Activated CD8-positive, alpha-beta T cell treated with anti-CD3 and anti-CD28 coated beads, Interleukin-2, amount 10 ng/mL, durations not matched to agents 7 days and 5 days (primary cell): ENCODE measurements at places on chromosomes 6 and 20. TPM values are rescaled to one million over a fixed set of nuclear protein-coding genes. Genes with fewer than 3 reads are reported as not detected.
A peak's percentile ranks its signal among the peaks of the same experiment; 100 is the strongest.

GRCh38 chr6:142805042-142805441 lies 139.9 kb downstream of the HIVEP2 start:
- no peak overlapping the region for H3K4me3 ChIP-seq
- H3K27ac ChIP-seq = no peak overlapping the region
- H3K27me3 ChIP-seq = no peaks in the 10 kb centered on the region
- no peak for DNase-seq

- peaks cover 20% of the 10 kb centered on the region for H3K36me3 ChIP-seq
- H3K4me1 ChIP-seq = peaks cover 43% of the 10 kb centered on the region
- peak overlapping the region; percentile 41 for H3K27ac ChIP-seq
- no peak for DNase-seq
- H3K27me3 ChIP-seq = no peaks in the 10 kb centered on the region
Measured at GRCh38 chr6:158002951-158003853, 21.5 kb downstream of the SYNJ2 start.

GRCh38 chr6:74651948-74652842 lies 553.7 kb downstream of the COL12A1 start:
- H3K4me1 ChIP-seq = no peaks in the 10 kb centered on the region
- H3K4me3 ChIP-seq = no peak overlapping the region
- no peaks in the 10 kb centered on the region for H3K27me3 ChIP-seq

GRCh38 chr6:33078919-33079521 lies 3.2 kb downstream of the HLA-DPB1 start:
- H3K27ac ChIP-seq = no peak overlapping the region
- peaks cover 49% of the 10 kb centered on the region for H3K4me1 ChIP-seq
- DNase-seq = no peak
- no peak overlapping the region for H3K4me3 ChIP-seq
- H3K27me3 ChIP-seq = no peaks in the 10 kb centered on the region

GRCh38 chr6:164469276-164469949 lies 840.0 kb downstream of the C6orf118 start:
- no peak overlapping the region for H3K4me3 ChIP-seq
- no peaks in the 10 kb centered on the region for H3K4me1 ChIP-seq
- no peak for DNase-seq
- H3K27me3 ChIP-seq = no peaks in the 10 kb centered on the region
- H3K27ac ChIP-seq = no peak overlapping the region
- H3K36me3 ChIP-seq = no peaks in the 10 kb centered on the region

- no peaks in the 10 kb centered on the region for H3K27me3 ChIP-seq
- no peak overlapping the region for H3K4me3 ChIP-seq
- H3K4me1 ChIP-seq = no peaks in the 10 kb centered on the region
- H3K27ac ChIP-seq = no peak overlapping the region
- no peaks in the 10 kb centered on the region for H3K36me3 ChIP-seq
Measured at GRCh38 chr6:7445101-7445500, 55.5 kb downstream of the RIOK1 start.

- H3K27ac ChIP-seq = no peak overlapping the region
Measured at GRCh38 chr6:46221222-46221793, 50.5 kb upstream of the ENPP5 start.

GRCh38 chr6:33863723-33864440 lies 60.1 kb upstream of the MLN start:
- no peak for DNase-seq
- H3K36me3 ChIP-seq = peaks cover 2% of the 10 kb centered on the region
- no peak overlapping the region for H3K27ac ChIP-seq
- H3K4me3 ChIP-seq = no peak overlapping the region

GRCh38 chr6:149228311-149228955 lies 89.1 kb upstream of the TAB2 start:
- peaks cover 10% of the 10 kb centered on the region for H3K36me3 ChIP-seq
- DNase-seq = no peak
- peaks cover 37% of the 10 kb centered on the region for H3K4me1 ChIP-seq
- H3K4me3 ChIP-seq = no peak overlapping the region

DNA sequence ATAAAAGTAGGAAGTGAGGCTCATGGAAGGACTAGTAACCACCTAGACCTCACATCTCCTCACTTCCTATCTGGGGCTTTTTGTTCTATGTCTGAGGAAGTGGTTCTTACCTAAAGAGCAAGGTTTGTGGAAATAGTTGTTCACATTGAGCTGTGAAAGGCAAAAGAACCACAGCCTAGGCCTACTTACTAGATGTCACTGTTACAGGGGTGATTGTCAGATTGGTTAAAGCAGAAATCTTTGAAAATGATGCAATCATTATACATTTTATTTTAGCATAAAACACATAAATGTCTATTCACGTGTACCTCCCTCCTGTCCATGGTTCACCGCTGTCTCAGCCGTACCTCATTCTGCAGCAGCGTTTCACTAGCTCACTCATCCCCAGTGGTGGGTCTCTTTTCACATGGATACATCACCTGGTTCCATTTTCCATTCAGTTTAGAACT lies 268.8 kb downstream of the TMEM242 start:
- H3K27me3 ChIP-seq = no peaks in the 10 kb centered on the region
- DNase-seq = peak; percentile 67
- peaks cover 34% of the 10 kb centered on the region for H3K4me1 ChIP-seq
- H3K4me3 ChIP-seq = peak overlapping the region; percentile 48
- H3K27ac ChIP-seq = peak overlapping the region; percentile 96

GRCh38 chr6:77474973-77475372 lies 11.7 kb upstream of the HTR1B start:
- peaks cover 5% of the 10 kb centered on the region for H3K4me1 ChIP-seq
- no peak overlapping the region for H3K4me3 ChIP-seq
- DNase-seq = no peak
- no peaks in the 10 kb centered on the region for H3K36me3 ChIP-seq

DNA sequence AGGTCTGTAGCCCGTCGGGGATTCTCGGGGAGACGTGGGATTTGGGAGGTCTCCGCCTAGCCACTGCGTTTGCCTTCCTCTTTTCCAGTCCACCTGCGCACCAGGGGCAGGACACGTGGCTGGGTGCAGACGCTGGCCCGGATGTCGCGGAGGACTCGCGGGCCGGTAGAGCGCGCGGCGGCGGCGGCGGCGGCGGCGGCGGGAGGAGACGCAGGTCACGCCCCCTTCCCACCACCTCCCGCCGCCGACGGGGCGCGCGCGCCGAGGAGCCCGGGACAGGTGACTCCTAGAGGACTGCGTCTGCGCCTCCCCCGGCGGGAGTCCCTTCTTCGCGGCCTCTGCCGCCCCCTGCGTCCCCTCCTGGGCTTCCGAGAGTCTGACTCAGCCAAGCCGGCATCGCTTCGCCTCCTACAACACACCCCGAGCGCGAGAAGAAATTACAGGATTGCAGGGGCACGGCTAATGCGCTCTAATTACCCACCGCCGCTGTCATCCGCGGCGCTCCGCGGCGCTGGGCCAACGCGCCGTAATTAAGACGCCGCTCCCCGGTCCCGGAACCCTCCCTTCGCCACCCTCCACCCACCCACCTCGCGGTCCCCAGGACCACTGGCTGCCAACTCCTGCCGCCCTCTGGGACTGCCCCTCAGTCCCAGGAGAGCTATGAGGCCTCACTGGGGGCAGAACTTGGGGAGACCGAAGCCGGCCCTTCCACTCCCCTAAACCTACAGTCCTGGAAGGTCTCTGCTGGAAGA lies 124.5 kb downstream of the MRPL14 start:
- peaks cover 28% of the 10 kb centered on the region for H3K4me1 ChIP-seq
- H3K27ac ChIP-seq = no peak overlapping the region
- peaks cover 20% of the 10 kb centered on the region for H3K27me3 ChIP-seq

GRCh38 chr6:154932515-154933027 lies 62.5 kb upstream of the TIAM2 start:
- H3K4me1 ChIP-seq = peaks cover 3% of the 10 kb centered on the region
- no peaks in the 10 kb centered on the region for H3K36me3 ChIP-seq
- H3K27ac ChIP-seq = no peak overlapping the region

- no peak overlapping the region for H3K27ac ChIP-seq
- no peaks in the 10 kb centered on the region for H3K27me3 ChIP-seq
- no peak for DNase-seq
Measured at GRCh38 chr20:11350126-11351005, 567.3 kb upstream of the BTBD3 start.

GRCh38 chr6:131062241-131063027 lies 611 bp downstream of the EPB41L2 start:
- peak overlapping the region; percentile 78 for H3K4me3 ChIP-seq
- H3K36me3 ChIP-seq = no peaks in the 10 kb centered on the region
- H3K27ac ChIP-seq = peak overlapping the region; percentile 40
- peaks cover 17% of the 10 kb centered on the region for H3K4me1 ChIP-seq

GRCh38 chr20:56249244-56249955 lies 868 bp downstream of the MC3R start:
- H3K27ac ChIP-seq = no peak overlapping the region
- peaks cover 10% of the 10 kb centered on the region for H3K27me3 ChIP-seq
- no peaks in the 10 kb centered on the region for H3K4me1 ChIP-seq
- DNase-seq = peak; percentile 41
- H3K4me3 ChIP-seq = no peak overlapping the region

DNA sequence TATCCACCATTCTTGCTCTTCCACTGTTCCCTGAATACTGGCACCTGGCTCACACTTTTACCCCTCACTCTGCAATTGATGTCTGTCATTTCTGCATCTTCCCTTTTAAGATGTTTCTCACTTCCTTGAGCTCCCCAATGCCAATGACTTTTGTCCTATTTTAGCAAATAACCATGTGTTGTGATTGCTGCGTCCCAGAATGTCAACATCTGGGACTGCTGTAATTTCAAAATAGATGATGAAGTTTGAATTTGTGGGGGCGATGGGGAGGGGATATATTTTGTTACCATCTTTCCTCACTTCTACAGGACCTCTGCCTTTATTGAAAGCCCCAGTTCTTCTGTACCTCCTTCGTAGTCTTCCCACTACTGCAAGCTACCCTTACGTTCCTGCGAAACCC lies 40.0 kb upstream of the ADGRF5 start:
- H3K27me3 ChIP-seq = peaks cover 5% of the 10 kb centered on the region
- no peaks in the 10 kb centered on the region for H3K4me1 ChIP-seq
- no peak overlapping the region for H3K4me3 ChIP-seq
- H3K27ac ChIP-seq = no peak overlapping the region
- no peaks in the 10 kb centered on the region for H3K36me3 ChIP-seq
- no peak for DNase-seq

- no peak for DNase-seq
- no peak overlapping the region for H3K4me3 ChIP-seq
- H3K27me3 ChIP-seq = no peaks in the 10 kb centered on the region
- no peaks in the 10 kb centered on the region for H3K36me3 ChIP-seq
- no peak overlapping the region for H3K27ac ChIP-seq
- no peaks in the 10 kb centered on the region for H3K4me1 ChIP-seq
Measured at GRCh38 chr20:54464003-54464402, 11.4 kb upstream of the DOK5 start.

GRCh38 chr6:11853678-11854407 lies 75.2 kb upstream of the ADTRP start:
- no peaks in the 10 kb centered on the region for H3K4me1 ChIP-seq
- no peak overlapping the region for H3K27ac ChIP-seq
- no peaks in the 10 kb centered on the region for H3K27me3 ChIP-seq
- DNase-seq = no peak
- H3K36me3 ChIP-seq = no peaks in the 10 kb centered on the region
- no peak overlapping the region for H3K4me3 ChIP-seq

- no peaks in the 10 kb centered on the region for H3K27me3 ChIP-seq
- no peaks in the 10 kb centered on the region for H3K4me1 ChIP-seq
- DNase-seq = no peak
- no peak overlapping the region for H3K4me3 ChIP-seq
- H3K36me3 ChIP-seq = peaks cover 17% of the 10 kb centered on the region
Measured at GRCh38 chr6:105304825-105305224, 98.1 kb downstream of the PREP start.

GRCh38 chr6:38938741-38939140 lies 109.8 kb upstream of the GLP1R start:
- DNase-seq = no peak
- H3K4me3 ChIP-seq = no peak overlapping the region
- H3K36me3 ChIP-seq = no peaks in the 10 kb centered on the region
- peaks cover 11% of the 10 kb centered on the region for H3K27me3 ChIP-seq
- H3K27ac ChIP-seq = no peak overlapping the region
- no peaks in the 10 kb centered on the region for H3K4me1 ChIP-seq

DNA sequence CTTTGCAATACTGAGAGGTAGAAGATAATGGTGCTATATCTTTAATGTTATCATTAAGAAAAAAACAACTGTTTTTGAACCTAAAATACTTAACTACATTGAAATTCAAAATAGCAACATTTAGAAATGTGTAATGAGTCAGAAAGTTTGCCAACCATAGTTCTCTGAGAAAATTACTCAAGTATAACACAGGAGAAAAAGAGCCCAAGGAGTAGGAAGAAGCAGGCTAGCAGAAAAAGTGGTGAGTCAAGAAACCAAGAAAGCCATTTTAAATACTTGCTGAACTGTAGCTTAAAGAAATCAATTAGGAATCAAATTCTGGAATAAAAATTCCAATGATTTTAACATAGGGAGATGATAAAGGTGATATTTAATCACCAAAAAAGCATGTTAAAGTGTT lies 181.0 kb upstream of the RSPO3 start:
- H3K27me3 ChIP-seq = no peaks in the 10 kb centered on the region
- H3K27ac ChIP-seq = no peak overlapping the region
- no peak for DNase-seq
- no peaks in the 10 kb centered on the region for H3K4me1 ChIP-seq
- H3K36me3 ChIP-seq = no peaks in the 10 kb centered on the region

GRCh38 chr6:41274256-41274655 lies 12.2 kb downstream of the TREM1 start:
- H3K4me3 ChIP-seq = no peak overlapping the region
- H3K27ac ChIP-seq = no peak overlapping the region
- H3K27me3 ChIP-seq = peaks cover 8% of the 10 kb centered on the region
- no peaks in the 10 kb centered on the region for H3K36me3 ChIP-seq
- peaks cover 19% of the 10 kb centered on the region for H3K4me1 ChIP-seq

- no peak overlapping the region for H3K4me3 ChIP-seq
- no peaks in the 10 kb centered on the region for H3K4me1 ChIP-seq
- no peak for DNase-seq
- H3K36me3 ChIP-seq = peaks cover 6% of the 10 kb centered on the region
Measured at GRCh38 chr6:14804785-14805210, 441.1 kb upstream of the JARID2 start.

- H3K27me3 ChIP-seq = no peaks in the 10 kb centered on the region
- H3K4me3 ChIP-seq = no peak overlapping the region
- DNase-seq = no peak
- no peaks in the 10 kb centered on the region for H3K36me3 ChIP-seq
- H3K4me1 ChIP-seq = no peaks in the 10 kb centered on the region
Measured at GRCh38 chr6:9403736-9404135, 968.4 kb upstream of the SLC35B3 start.

GRCh38 chr6:45371924-45372573 lies 5.7 kb downstream of the SUPT3H start:
- no peak overlapping the region for H3K4me3 ChIP-seq
- DNase-seq = no peak
- no peak overlapping the region for H3K27ac ChIP-seq
- peaks cover 8% of the 10 kb centered on the region for H3K36me3 ChIP-seq
- peaks cover 17% of the 10 kb centered on the region for H3K4me1 ChIP-seq

Gene NMBR
- not detected for total RNA-seq

Gene DEFB124
- total RNA-seq = not detected

Gene GJA1
- not detected for total RNA-seq

Gene PI3
- total RNA-seq = not detected

Gene NTSR1
- 0.21 TPM for total RNA-seq

Gene RBBP8NL
- not detected for total RNA-seq

Gene DST
- 0.79 TPM for total RNA-seq

Gene CFAP206
- not detected for total RNA-seq
